ENCODE measurements at places on chromosomes 16 and 17.

DNA sequence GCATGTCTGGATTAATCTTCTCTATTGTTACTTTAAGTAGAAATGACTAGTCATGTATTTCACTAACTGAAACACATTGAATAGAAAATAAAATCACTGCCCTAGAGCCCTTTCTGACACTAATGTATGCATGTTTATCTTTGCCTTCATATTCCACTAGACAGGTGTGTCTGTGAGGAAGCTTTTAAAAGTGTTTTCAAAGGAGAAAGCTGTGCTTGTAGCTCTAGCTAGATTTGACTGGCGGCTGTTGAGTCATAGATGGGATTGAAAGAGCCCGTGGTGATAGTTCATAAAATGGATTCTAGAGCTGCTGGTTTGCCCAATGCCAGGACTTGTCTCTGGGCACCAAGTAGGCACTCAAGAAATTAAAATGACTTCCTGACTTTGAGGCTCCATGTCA, 189.0 kb upstream of the PIRT start:
- no peak for DNase-seq

DNA sequence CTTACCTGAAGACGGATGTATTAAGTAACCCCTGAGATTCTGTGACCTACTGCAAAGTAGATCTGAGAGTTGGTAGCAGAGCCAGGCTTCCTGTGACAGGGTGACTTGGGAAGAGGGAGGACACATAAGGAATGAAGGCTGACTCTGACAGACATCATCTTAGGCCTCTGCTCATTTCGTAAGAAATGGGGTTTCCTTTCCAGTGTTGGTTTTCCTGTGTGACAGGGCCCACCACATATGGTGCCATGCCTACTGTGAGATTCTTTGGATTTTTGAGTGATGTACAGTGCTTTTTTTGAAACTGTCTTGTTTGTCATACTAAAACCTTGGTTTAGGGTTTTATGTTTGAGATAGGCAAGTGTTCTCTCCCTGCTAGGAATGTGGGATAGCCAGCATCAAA, 12.7 kb downstream of the LIG3 start:
- DNase-seq = no peak

- no peak for DNase-seq
Measured at GRCh38 chr17:79861413-79862216, 22.4 kb upstream of the CBX4 start.

DNA sequence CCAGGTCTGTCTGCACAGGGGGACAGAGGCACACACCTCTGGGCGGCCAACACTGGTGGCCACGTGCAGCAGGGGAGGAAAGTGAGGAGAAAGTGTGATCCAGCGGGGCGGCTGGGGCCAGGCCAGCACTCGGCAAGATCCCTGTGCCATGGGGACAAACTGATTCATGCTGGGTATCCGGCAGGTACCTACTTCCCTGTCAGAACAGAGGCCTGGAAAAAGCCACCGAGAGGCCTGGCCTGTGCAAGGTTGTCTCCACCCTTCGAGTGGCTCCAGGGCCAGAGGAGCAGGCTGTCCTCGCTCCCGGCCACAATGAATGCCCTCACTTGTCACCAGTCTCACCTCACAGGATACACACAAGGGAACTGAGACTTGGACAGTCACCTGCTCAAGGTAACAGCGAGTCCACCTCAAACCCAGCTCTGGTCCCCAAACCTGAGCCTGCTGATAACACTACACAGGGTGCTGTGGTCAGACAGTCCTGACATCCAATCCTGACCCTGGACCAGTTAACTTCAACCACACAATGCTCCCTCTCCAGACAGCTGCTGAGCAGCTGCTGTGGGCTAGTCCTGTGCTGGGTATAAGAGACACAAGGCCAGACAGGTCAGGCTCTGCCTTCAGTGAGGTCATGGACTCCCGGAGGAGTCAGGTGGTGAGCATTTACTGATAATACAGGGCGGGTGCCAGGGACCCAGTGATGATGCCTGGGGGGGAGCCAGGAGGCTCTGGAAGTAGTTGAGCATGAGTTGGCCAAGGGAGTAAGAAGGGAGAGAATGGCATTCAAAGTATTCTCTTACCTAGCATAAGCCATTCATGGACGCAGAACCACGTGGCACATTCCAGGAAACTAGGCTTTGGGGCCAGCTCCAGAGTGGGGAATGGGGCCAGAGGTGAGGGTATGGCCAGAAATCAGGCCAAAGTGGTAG, 53.0 kb downstream of the VAC14 start:
- no peak for DNase-seq

DNA sequence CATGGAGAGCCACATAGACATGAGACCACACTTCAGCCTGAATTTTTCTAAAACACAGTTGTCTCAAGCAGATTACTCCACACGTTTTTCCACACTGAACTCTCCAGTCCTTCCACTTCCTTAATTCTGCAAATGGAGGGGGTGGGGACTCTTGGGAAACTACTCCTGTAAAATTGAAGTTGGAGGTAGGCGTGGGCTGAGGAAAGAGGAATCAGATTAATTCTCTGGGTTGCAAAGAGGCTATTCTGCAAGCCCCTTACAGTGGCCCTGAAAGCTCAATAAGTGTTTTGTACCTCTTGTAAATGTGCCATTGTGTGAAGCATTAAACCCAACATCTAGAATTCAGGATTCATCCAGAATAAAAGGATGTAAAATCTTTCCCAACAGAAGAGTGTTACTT, 9.6 kb downstream of the MARVELD3 start:
- no peak for DNase-seq

DNA sequence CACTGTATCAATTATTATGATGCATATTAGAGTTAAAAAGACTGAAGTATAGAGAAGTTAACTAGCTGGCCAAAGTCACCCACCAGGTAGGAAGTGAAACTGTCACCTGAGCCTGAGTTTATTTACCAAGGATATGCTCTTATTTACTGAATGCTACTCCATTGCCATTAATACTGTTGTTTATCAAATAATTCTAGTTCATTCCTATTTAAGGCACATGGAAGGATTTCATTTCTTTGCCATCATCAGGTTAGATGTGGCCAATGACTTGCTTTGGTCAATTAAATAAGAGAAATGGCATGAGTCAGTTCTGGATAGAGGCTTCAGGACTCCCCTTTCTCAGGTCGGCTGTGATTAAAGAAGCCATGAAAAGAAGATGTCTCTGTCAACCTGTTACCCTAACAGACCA, 169.6 kb downstream of the KCNJ2 start:
- no peak for DNase-seq

DNA sequence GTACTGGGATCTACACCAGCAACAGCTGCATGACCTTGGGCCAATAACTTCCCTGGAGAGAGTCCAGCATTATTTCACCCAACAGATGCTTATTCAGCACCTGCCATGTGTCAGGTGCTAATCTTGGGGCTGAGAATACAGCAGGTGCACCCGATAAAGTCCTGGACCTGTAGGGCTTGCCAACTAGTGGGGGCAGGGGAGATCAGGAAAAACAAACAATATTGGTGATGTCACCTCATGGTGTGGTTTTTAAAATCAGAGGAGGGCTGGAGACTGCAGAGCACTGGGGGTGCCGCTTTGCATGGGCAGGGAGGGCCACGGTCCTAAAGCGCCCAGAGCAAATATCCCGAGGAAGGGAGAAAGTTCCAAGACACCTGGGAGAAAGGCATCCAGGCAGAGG, 218.8 kb downstream of the C16orf95 start:
- no peak for DNase-seq

DNA sequence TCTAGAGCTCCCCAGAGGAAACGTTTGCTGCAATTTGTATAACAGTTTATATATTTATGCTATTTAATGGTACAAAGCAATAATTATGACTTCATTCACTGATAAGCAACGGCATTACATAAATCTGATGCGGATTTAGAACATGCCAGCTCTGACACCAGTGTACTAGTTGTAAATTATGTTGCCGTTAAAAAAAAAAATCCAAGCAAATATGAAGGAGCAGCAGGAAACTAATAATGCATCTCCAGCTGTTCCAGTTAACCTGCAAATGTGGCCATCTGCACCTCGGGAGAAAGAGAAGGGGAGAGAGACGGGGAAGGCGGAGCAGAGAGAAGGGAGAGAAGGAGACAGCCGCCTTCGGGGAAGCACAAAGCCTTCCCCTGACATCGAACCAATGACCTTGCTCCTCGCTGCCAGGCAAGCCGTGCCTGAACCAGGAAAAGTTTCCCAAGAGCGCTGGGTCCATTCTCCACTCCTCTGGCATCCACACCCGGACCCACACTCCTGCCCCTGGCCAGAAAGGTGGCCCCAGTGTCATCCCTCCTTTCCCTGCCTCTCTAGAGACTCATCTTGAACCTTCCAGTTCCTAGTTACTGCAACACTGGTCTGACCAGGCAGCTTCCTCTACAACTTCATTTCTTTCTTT, 174.8 kb downstream of the C16orf78 start:
- DNase-seq = no peak

DNA sequence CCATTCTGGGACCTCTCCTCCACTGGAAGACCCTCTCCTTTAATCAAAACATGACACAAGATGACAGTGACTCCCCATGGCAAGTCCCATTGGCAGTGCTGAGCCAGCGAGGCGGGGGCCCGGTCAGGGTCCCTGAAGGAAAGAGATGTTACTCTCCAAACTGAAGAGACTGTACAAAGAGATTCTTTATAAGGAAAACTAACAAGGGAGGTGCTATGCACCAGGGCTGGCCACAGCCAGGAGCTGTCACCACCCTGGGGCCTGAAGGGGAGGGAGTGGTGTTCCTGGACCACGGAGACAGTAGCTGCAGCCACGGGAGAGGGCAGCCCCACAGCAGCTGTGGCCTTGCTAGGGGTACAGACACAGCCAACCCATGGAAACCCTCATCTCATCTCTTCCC, 123.1 kb downstream of the XYLT1 start:
- no peak for DNase-seq

- no peak for DNase-seq
Measured at GRCh38 chr17:63675231-63675606, 24.7 kb downstream of the LIMD2 start.

- no peak for DNase-seq
Measured at GRCh38 chr17:76673729-76674128, 30.2 kb upstream of the ST6GALNAC1 start.

DNA sequence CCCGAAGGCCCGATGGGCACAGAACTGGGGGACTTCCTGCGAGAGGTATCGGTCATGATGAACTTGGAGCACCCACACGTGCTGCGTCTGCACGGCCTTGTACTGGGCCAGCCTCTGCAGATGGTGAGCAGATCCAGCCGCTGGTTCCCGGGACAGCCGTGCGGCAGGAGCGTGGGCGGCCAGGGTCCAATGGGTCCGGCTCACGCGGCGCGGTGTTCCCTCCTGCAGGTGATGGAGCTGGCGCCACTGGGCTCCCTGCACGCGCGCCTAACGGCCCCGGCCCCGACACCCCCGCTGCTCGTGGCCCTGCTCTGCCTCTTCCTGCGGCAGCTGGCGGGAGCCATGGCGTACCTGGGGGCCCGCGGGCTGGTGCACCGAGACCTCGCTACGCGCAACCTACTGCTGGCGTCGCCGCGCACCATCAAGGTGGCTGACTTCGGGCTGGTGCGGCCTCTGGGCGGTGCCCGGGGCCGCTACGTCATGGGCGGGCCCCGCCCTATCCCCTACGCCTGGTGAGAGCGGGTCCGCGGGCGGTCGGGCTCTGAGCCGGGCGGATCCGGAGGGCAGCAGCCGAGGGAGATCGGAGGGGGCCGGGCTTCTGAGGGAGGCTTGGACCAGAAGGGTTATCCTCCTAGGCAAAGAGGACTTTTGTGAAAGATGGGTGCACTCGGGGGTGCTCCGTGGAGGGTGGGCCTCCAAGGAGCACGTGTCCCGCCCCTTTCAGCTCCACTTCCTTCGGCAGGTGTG, 3.0 kb downstream of the TNK1 start:
- peak; percentile 70 for DNase-seq

GRCh38 chr16:12182212-12182611, 205.7 kb downstream of the SNX29 start:
- DNase-seq = no peak

DNA sequence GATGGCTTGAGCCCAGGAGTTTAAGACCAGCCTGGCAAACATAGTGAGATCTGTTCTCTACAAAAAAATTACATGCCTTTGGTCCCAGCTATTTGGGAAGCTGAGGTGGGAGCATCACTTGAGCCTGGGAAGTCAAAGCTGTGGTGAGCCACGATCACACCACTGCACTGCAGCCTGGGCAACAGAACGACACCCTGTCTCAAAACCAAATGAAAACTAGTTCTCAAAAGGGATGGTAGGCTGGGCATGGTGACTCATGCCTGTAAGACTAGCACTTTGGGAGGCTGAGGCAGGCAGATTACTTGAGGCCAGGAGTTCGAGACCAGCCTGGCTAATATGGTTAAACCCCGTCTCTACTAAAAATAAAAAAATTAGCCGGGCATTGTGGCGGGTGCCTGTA, 31.1 kb downstream of the PPM1D start:
- no peak for DNase-seq

GRCh38 chr17:33328129-33328528, 35.0 kb upstream of the ASIC2 start:
- DNase-seq = no peak

- no peak for DNase-seq
Measured at GRCh38 chr16:77579351-77579891, 142.9 kb upstream of the NUDT7 start.

- no peak for DNase-seq
Measured at GRCh38 chr17:35001549-35001948, 21.2 kb downstream of the LIG3 start.

GRCh38 chr16:361341-361871, 8.9 kb upstream of the AXIN1 start:
- DNase-seq = no peak

DNA sequence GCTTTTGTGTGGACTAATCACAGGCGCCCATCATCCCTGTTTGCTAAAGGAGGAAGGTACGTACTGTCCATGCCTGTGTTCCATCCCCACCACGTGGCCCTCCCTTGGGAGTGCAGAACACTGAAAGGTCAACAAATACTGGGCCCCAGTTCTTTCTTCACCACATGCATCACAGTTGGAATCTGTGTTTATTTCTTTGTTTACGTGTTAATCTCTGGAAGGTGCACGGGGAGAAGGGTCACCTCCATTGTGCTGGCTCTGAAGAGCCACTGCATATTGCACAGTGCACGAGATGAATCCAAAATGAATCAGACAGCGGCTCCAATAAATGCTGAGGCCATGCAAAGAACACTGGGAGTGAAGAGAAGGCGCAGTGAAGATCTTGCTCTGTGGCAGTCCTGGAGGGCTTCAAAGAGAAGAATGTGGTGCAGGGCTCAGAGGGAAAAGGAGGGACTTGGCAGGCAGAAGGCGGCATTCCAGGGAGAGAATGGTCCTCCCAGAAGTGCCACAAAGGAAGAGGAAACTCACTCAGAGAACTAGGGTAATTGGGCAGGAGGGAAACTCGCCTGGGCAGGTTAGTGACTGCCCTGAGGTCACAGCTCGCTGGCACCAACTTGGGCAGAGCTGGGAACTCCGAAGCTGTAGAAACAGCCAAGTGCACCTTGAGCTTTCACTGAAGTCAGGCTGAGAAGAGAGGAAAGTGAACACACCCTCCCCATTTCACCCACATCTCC, 3.7 kb downstream of the RPH3AL start:
- DNase-seq = no peak

Measured in T follicular helper cell (primary cell).